ENCODE measurements at places on chromosomes 5 and 9.

DNA sequence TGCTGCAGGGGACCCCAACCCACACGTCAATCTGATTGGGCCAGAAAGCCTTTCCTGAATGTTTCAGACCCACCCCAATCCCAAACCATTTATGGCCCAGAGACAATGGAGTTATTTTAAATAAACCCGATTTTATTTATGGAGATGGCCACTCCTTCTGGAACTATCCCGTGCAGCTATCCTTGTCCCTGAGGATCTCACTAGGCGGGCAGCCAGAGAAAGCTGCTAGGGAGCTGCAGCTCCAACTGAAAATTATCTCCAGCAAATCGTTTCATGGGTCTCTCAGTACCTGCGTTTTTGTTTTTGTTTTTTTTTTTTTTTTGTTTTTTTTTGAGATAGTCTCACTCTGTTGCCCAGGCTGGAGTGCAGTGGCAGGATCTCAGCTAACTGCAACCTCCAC, 23.0 kb downstream of the C1QTNF2 start:
- no peak for DNase-seq

GRCh38 chr5:81417052-81417451, 23.1 kb upstream of the ACOT12 start:
- DNase-seq, result no peak

DNA sequence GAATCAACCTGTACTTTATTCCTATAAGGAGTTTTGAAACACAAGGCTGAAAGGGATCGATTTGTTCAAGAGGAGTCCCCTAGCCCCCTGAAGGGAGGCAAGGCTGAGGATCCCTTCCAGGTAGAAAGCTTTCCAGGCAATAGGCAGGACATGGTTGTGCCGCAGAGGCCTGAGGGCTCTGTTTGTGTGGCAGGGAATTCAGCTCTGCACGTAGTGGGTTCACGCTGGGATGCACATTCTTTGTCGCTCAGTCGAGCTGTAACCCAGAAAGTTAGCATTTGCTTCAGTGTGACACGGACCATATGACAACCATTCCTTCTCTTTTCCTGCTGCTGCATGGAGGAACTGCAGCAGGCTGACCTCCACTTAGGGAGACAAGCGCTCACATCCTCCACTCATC, 65.6 kb upstream of the TRIO start:
- no peak for DNase-seq

DNA sequence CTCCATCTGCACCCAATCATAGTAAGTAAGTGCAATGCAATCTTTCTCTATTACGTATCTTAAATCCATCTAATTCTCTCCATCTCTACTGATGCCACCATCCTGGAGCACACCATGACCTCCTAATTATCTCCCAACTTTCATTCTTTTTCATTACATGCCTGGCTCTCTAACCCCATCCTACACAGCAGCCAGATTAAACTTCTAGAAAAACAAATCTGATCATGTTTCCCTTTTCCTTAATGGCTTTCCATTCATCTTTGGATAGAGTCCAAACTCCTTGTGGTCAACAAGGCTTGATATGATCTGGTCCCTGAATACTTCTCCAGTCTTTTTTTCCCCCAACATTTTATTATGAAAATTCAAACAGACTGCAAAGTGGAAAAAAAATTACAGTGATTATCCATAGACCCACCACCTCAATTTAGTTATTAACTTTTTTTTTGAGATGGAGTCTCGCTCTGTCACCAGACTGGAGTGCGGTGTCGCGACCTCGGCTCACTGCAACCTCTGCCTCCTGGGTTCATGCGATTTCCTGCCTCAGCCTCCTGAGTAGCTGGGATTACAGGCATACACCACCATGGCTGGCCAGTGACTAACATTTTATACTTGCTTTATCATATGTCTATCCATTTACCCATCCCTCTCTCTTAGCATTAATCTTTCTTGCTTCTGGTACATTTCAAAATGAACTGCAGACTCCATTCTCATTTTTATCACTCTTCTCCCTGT, 5.2 kb downstream of the PPP2R2B start:
- no peak for DNase-seq

- DNase-seq, result no peak
These were observed 243.2 kb downstream of the ELAVL2 start for GRCh38 chr9:23582836-23583235.

- no peak for DNase-seq
These were observed 16.0 kb upstream of the NSD1 start for GRCh38 chr5:177117441-177118045.

Data from WTC11 (cell line).